Fibroblast of the conjunctiva (primary cell): ENCODE measurements at places on chromosomes 6 and 20.

DNA sequence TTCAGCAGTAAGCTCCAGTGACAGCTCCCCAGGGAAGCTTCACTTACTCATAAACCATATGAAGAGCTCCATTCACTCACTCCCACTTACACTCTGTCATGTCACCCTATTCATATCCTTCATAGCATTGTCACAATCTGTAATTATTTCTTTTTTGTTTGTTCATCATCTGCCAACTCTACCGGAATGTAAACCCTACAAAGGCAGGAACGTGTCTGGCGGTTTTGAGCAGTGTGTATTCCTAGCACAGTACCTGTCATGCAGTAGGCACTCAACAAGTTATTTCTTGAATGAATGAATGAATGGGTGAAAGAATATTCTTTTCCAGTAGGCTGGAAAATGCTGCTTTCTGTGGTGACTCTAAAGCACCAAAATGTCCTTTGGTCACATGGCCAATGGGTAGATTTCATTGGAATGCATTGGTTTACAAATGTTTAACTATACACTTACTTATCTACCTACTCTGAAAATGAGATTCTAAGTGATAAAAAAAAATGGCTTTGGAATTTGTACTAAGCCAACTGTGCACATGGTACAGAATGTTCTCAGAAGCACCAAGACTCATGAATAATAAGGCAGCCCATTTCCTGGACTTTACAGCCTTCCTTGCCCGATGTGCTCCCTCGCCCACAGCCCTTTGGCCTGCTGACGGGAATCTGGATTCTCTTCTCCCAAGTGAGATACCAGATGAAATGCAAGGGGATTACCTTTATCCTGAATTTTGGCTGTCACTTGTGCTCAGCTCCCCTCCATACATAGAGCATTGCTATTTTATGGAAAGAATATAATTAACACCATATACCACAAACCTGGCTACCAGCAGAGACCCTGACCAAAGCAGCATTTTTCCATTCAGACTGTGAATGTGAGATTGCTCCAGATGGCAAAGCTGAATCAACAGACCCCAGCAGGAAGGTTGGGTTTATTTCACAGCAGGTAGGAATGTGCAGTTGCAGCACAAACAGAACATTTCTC lies 273.3 kb downstream of the ALDH8A1 start:
- peak; percentile 78 for DNase-seq

- DNase-seq: peak; percentile 49
Observed at GRCh38 chr6:33419580-33420490, at the start of gene SYNGAP1. TSS of gene SYNGAP1 (plus strand) at chr6:33420065. CDS start at chr6:33420265, 200 bp downstream.

DNA sequence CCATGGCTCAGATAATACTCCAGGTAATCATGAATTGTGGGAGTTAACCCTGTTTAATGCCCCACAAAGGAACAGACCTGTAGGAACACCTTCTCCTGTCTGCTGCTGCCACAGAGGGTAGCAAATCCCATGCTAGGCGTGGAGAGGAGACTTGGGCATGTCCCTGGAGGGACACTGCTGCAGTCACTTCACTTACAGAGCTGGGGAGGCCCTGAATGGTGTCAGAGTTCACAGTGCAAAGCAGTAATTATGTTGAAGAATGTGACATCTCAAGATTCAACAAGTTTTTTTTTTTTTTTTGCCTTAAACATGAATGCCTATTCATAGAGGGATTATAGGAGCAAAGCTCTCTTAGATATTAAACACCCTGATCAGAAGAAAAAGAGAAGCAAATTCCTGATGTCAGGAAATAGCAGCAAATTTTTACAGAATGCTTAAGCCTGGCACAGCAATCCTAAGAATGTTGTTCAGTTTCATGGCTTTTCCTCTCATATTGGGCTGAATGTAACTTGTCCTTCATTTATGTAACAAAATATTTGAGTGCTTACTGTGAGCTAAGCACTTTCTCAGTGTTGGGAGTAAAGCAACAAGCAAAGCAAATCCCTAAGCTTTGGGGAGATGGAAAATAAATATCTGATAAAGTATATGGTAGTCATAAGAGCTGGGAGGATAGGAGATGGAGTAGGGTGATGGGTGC lies 45.0 kb downstream of the CARMIL1 start:
- DNase-seq: no peak

GRCh38 chr6:85008296-85009009 lies 244.1 kb upstream of the TBX18 start:
- peak; percentile 63 for DNase-seq

DNA sequence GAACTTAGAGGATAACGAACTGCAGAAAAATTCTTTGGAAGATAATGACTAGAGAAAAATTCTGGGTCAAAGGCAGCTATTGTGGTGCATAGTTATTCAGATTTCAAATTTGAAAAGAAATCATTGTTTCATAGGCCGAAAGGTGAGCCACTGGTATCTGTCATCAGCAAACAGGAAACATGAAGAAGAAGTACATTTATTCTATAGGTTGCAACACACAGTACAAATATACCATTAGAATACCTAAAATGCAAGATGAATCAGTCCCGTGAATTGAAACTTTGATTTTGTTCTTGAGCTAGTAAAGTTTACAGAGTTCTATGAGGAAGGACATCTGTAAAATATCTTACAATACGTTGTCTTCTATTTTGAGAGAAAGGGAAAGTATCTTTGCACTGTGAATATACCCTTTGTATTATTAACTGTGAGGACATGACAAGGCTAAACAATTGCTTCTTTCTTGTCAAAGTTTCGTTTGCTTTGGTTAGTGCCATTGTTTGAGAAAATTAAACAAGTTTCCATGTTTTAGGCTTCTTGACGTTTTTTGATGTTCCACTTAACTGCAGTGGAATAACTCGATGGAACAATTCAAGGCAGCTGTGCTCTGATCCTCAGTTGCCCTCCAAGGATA lies 84.7 kb downstream of the HDGFL1 start:
- DNase-seq: no peak

DNA sequence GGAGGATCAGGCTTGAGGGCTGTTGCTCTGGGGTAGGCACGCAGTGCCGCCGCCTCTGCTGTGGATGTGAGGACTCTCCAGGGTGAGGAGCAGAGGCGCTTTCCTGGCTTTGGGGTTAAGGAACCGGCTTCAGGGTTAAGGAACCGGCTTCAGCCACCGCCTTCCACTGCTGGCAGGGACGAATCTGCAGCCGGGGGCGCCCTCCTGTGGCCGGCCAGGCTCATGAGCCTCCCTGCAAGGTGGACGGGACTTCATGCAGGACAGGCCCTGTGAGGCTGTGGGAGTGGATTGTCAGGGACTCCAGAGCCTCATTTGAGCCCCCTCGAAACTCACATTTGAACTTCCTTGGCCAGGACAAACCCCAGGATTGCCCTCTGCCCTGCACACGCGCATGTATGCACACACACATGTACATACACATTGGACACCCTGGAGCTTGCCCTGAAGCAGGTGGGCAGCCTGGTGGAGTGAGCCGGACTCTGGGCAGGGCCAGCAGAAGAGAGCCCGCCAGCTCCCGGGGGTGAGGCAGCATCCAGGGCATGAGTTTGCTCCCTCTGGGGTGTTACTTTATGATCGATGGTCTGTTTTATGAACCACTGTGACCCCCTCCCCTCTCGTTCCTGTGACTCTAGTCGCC lies 146.9 kb downstream of the PHACTR3 start:
- peak; percentile 13 for DNase-seq

- no peak for DNase-seq
Observed at GRCh38 chr6:55836481-55836880, 38.9 kb downstream of the BMP5 start.

DNA sequence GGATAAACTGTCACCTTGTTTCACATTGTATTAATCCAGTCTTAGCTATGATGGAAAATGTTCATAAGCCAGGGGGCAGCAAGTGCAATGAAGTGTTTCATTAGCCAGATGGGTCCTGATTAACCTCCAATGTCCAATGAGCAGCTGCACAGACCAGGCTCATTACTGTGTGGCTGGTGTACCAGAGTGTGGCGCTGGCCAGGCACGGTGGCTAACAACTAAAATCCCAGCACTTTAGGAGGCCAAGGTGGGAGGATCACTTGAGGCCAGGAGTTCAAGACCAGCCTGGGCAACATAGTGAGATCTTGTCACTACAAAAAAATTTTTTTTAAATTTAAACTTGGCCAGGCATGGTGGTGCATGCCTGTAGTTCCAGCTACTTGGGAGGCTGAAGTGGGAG lies 201.7 kb upstream of the FOXQ1 start:
- no peak for DNase-seq
